Suppressor macrophage treated with lipopolysaccharide for 4 hours (primary cell): ENCODE measurements at places on chromosomes 5 and 9.

DNA sequence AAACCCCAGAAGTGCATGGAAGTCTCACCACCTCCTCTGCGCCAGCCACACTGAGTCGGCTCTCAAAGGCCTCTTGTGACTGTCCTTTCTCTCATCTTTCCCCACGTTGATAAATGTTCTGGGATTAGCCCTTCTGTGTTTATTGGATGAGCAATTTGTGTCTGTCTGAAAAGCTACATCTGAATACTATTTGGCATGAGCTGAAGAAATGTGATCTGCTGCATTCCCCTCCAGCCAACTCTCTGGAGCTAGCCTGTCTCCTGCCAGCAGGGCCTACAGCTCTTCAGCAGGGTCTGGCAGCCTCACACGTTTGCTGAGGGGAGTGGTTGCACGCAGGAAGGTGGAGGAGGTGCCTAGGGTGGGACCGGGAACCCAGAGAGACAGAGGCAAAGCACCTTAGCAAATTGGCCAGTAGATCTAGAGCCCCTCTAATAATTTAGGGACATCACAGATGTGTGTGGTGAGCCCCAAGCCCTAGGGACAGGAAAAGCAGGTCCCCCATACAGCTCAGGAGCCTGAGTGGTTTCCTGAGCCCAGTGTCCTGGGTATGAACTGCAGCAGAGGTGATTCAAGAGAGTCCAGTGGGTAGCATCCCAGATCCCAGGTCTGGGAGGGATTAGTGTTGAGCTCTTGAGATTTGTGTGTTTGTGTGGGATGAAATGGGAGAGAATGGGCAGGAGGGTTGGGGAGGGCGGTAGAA is 20.5 kb upstream of the B4GALT1 start:
- no peak for DNase-seq

- no peak for DNase-seq
Measured at GRCh38 chr5:74432721-74433120, 207.8 kb downstream of the ENC1 start.

DNA sequence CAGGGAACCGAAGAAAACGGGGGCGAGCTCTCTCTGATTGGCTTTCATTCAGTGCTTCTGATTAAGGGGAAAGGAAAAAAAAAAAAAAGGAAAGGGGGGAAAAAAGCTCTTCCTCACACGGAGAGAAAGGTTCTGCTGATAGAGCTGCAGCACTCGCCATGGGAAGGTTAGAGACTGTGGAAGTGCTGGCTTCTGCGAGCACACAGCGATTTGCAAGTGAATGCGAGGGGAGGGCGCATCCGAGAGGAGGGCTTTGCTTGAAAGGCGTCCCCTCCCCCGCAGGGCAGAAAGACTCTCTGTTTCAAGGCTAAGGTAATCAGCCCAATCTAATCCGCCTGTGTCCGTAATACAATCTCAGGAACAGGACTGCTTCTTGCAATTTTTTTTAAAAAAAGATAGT is at the start of gene CDH10:
TSS of gene CDH10 (minus strand) at position 218 of the 400 bp plus-strand sequence. CDS start 51,488 bp downstream, outside the sequence.
- DNase-seq: no peak

- DNase-seq: no peak
Measured at GRCh38 chr9:7287986-7288385, 511.6 kb downstream of the DMAC1 start.

- peak; percentile 77 for DNase-seq
Measured at GRCh38 chr9:136339173-136339957, 12.0 kb downstream of the GPSM1 start.

DNA sequence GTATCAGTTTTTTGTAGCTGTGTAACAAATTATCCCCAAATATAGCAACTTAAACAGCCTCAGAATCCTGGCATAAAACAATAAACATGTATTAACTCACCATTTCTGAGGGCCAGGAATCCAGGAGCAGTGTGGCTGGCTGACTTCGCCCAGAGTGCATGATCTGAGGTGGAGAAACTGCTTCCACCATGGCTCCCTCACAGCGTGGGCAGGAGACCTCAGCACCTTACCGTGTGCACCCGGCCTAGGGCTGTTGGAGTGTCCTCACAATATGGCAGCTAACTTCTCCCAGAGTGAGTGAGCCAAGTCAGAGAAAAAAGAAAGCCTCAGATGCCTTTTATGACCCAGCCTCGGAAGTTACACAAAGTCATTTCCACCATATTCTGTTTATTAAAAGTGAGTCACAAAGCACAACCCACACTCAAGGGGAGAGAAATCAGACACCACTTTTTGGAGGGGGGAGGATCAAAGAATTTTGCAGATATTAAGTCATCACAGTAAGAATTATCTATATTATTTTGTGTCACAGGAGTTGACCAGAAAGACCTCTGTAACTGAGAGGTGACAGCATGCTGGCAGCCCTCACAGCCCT is 59.6 kb downstream of the TSTD2 start:
- DNase-seq: no peak

DNA sequence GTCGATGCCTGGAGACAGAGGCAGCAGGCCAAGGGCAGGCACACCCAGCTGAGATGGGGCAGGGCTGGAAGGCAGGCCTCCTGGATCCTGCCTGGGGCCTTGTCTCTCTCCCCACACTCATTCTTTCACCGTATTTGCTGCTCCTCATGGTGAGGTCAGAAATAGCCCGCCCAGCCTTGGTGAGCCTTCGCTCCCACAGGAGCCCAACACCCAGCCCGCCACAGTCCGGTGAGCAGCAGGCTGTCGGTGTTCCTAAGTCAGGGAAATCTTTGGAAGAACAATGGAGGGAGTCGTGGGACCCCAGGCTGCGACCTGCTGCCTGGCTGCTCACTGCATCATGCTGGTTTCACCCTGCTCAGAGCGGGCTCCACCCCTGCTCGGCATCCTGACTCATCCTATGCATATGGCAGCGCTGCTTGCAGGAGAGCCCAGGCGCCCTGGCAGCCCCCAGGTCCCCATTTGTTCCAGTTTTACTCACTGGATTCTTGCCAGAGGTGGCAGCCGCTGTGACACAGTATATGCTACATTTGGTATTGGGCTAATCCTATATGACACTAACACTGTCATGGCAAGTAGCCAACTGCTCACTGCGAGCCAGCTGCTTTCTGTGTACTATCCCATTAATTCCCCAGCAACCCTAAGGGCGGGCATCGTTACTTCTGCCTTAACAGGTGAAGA is 53.2 kb upstream of the NCS1 start:
- no peak for DNase-seq

DNA sequence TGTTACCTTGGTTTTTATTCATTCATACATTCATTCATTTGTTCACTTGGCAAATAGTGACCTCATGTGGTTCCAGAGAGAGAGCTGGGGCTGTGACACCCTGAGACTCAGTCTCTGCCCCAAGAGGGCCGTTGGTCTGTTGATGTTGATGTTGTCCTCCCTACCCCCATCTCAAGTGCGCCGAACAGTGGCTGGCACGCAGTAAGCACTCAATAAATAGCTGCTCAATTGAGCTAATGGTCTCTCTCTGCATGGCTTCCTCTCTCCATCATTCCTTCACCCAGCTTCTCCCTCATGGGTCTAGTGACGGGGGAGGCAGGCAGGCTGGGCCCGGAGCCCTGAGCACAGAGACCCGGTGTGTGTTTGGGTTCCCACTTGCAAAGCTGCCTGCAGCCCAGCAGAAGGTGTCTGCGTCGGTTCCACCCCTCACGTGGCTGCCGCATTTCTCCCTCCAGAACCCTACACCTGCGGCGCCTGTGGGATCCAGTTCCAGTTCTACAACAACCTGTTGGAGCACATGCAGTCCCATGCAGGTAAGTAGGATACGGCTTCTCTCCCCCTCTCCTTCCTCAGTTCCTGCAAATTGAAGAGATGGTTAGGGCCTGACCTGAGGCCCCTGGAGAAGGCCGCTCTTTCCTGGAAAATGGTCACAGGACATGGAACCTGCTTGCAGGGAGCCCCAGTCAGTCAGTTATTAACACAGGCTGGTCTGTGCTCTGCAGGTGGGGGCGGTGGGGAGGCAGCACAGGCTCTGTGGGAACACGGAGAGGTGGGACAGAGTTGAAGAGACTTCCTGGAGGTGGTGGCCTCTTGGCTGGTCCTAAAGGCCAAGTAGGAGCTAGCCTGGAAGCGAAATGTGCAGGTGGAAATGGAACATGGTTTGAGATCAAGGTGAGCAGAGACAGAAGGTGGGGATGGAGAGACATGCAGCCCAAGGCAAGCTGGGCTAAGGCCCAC is 42.0 kb downstream of the AMBP start:
- DNase-seq: no peak
